ENCODE measurements at places on chromosomes 2 and 18. TPM values are rescaled to one million over a fixed set of nuclear protein-coding genes. Genes with fewer than 3 reads are reported as not detected.

The CREG2 gene
- not detected for total RNA-seq

- DNase-seq: no peak
Observed at GRCh38 chr18:6543330-6543908, 128.7 kb upstream of the L3MBTL4 start.

- DNase-seq: no peak
Observed at GRCh38 chr2:160051371-160051800, 11.0 kb downstream of the PLA2R1 start.

The SH3BP4 gene
- 8.3 TPM for total RNA-seq

The ACMSD gene
- not detected for total RNA-seq

DNA sequence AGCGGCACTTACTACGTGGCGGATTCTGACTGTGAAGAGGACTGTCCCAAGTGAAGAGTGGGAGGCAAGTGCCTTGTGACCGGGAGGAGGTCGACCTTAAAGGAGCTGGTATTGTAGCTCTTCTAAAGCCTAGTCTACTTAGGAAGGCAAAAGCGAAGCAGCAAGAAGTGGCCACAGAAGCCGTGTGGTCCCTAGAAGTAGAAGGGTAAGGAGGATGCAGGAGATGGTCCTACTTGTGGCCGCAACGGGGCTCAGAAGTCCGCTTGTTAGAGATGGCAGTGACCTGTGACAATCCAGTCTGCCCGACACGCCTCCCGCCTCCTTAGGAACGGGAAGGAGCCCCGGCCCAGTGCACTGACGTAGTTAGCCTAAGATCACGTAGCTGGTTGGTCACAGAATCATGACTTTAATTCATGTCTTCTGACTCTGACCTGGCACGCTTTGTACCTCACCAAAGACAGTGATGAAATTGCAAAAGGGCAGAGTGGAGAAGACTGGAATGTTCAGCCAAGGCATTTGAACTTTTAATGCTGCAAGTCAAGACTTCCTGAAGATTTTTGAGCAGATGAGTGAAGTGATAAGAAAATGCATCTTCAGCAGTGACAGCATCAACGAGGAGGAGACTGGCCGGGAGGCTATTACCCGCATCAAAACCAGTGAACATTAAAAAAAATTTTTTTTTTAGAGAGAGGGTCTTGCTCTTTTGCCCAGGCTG, 749 bp upstream of the EIF2AK3 start:
- peak; percentile 94 for DNase-seq

The CRACDL gene
- 2.3 TPM for total RNA-seq

GRCh38 chr18:49596687-49597086, 34.8 kb downstream of the LIPG start:
- no peak for DNase-seq

GRCh38 chr18:55413474-55413873, 174.5 kb downstream of the TCF4 start:
- no peak for DNase-seq

DNA sequence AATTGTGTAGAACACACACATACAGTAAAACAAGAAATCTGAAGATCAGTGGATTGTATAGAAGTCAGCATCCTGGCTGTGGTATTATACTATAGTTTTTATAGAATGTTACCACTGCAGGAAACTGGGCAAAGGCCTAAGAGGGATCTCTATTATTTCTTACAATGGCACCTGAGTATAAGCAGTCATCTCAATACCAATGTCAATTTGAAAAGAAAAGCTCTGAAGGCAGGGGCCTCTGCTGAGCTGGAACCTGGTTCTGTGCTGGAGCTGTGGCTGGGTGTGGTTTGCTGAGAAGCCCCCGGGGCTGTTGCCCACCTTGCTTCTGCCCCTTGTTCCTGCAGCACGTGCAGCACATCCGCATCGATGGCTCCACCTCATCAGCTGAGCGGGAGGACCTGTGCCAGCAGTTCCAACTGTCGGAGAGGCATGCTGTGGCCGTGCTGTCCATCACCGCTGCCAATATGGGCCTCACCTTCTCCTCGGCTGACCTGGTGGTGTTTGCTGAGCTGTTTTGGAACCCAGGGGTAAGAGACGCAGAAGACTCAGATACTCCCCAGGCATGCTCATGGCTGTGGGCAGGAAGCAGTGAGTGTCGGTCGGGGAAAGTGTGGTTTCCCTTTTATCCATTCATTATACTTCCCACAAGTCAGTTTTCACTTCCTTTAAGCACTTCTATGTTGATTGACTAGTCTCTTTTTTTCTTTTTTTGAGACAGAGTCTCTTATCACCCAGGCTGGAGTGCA, 23.5 kb upstream of the RPL37A start:
- no peak for DNase-seq

- no peak for DNase-seq
Observed at GRCh38 chr2:67046591-67046990, 350.5 kb upstream of the ETAA1 start.

The KRTCAP3 gene
- total RNA-seq: 0.85 TPM

The RAPH1 gene
- total RNA-seq: 16.4 TPM

The IL37 gene
- not detected for total RNA-seq

- DNase-seq: no peak
Observed at GRCh38 chr2:74745766-74746165, 88.2 kb upstream of the HK2 start.

DNA sequence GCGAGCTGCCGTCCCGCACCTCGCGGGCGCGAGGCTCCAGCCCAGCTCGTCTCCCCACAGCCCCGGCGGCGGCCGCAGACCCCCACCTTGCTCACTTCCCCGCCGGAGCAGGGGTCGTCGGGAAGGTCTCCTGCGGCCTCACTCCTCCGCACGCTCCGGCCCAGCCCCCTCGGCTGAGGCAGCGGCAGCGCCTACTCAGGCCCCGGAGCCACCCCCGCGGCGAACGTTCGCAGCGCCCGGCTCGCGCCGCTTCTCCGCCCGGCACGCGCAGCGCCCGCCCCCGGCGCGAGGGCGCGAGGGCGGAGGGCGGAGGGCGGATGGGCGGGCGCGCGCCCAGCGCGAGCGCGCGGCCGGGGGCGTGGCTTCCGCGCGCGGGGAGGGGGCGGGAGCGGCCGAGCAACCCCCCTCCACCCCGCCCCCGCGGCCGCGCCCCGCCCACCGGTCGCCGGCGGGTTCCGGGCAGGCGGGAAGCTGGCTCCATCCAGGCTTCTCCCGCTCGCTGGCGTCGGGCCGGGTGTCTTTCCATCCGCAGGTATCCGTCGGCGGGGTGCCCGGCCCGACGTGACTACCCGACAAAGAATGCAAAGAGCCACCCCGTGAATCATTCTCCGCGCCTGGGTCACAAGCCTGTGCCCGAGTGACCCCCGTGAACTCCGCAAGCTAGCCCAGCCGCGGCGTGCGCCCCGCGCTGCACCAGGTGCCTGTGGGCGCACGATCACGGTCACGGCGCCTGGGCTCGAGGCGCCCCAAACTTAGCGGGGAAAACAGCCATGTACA, at the start of gene DTNB:
Gene DTNB (minus strand): TSS at position 278 of the 777 bp plus-strand sequence. CDS start 20,917 bp downstream, outside the sequence.
- DNase-seq: peak; percentile 78

GRCh38 chr2:235406430-235406829, 87.4 kb upstream of the AGAP1 start:
- no peak for DNase-seq

The LRRC30 gene
- not detected for total RNA-seq

GRCh38 chr2:118224895-118225311, 136.6 kb downstream of the INSIG2 start:
- DNase-seq: no peak

DNA sequence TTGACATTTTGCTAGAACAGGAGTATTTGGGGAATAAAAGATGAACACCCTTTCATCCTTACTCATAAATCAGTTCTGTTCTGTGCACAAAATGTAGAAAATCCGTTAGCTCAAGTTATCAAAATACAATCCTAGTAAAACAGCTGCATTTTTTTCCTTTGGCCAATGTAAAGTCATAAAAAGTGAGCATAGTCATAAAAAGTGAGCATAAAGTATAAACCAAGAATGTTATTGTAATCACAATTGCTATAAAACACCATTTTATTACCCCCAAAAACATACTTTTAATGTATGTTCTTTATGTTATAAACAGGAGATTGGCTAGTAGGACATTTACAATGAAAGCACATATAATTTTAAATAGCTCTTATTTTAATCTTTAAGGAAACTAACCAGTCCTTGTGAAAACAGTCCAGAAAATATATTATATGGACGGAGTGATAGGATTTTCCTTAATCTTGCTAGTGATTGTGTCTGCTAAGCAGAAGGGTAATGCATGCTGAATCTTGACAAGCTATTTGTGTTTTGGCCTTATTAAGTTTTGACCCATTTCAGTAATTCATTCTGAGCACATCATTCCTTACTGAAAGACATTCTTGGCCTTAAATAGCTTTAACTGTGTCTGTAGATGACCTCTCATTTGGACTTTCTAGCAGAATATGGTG, 891.8 kb downstream of the DSC3 start:
- no peak for DNase-seq

- peak; percentile 20 for DNase-seq
Observed at GRCh38 chr2:44362207-44363015, 664 bp downstream of the CAMKMT start.

GRCh38 chr2:30686000-30686399, 121.2 kb downstream of the CAPN13 start:
- no peak for DNase-seq

DNA sequence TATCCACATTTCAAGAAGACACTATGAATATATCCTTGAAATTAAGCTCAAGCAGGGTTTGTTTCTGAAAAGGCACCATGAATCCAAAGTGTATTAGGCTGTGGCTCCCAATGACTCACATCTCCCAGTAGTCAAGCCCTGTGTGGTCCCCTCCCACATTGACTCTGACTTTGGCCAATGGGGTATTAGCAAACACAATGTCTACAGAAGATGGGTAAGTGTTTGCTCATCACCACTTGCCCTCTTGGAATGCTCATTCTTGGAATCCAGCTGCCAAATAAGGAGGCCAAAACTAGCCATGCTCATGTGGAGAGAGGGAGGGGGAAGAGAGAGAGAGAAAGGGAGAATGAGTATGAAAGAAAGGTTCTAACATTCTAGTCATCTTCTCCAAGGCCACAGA, 490.0 kb downstream of the TXNL1 start:
- no peak for DNase-seq

- peak; percentile 57 for DNase-seq
Observed at GRCh38 chr18:61635901-61636528, 256.8 kb downstream of the RNF152 start.

- DNase-seq: no peak
Observed at GRCh38 chr2:229257985-229258384, 13.1 kb downstream of the PID1 start.

GRCh38 chr2:15802657-15803542, 137.4 kb upstream of the MYCN start:
- no peak for DNase-seq

- DNase-seq: no peak
Observed at GRCh38 chr2:214713080-214713830, 96.2 kb downstream of the BARD1 start.

GRCh38 chr2:138742441-138743057, 37.6 kb downstream of the NXPH2 start:
- DNase-seq: no peak

The CAPN14 gene
- total RNA-seq: not detected

DNA sequence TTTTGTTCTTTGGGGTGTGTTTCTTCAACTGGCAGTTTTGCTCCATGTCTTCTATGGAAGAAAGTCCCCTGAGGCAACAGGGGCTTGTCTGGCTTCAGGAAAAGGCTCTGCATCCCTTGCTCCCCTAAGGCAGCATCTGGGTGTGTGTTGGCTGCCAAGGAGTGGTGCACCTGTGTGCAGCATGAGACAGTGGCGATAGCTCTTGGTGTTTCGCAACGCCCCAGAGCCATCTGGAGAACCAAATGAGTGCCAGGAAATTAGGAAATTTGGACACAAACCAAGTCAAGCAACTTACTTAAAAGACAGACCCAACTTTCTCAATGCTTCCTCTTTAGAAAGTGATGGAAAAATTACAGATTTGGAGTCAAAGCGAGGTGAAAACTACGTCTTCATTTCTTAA, 1044.4 kb upstream of the CNTNAP5 start:
- DNase-seq: peak; percentile 40

The LGALSL gene
- total RNA-seq: 24.8 TPM

DNA sequence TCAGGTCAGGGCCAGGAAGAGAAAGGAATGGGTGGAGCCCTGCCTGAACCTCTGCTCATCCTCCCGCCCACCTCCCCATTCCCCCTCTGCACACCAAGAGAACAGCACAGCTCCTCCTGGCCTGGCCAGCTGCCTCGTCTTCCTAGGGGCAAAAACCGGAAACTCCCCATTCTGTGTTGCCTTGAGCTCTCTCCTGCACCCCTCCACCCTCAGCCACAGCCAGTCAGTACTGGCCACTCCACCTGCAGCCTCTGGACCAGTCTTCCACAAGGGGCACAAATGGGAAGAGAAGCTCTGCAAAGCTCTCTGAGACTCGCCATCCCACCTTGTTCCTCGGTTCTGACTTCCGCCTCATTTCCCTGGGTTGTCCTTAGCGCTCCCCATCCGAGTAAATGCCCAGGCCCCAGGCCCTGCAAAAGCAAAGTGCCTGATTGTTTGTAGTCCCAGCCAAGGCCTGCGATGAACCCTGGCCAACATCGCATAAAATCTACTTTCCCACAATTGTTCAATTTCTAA, 39.3 kb upstream of the SLC35G4 start:
- no peak for DNase-seq

All from heart right ventricle (tissue), 16 donors.